Neural progenitor cell (in vitro differentiated cells): ENCODE measurements at places on chromosomes 12 and 14.
A peak's percentile ranks its signal among the peaks of the same experiment; 100 is the strongest.

DNA sequence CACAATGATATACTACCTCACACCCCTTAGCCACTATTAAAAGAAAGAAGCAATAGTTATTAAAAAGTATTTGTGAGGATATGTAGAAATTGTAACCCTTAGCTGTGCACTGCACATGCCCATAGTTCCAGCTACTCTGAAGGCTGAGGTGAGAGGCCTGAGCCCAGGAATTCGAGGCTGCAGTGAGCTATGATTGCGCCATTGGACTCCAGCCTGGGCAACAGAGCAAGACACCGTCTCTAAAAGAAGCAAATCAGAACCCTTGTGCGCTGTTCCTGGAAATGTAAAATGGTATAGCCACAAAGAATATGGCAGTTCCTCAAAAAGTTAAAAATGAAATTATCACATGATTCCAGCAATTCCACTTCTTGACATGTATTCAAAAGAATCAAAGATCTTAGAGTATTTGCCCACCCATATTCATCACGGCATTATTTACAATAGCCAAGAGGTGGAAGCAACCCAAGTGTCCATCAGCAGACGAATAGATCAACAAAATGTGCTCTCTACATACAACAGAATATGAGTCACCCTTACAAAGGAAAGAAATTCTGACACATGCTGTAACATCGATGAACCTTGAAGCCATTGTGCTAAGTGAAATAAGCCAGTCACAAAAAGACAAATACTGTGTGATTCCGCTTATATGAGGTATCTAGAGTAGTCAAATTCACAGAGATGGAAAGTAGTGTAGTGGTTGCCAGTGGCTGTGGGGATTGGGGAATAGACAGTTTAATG lies 23.7 kb upstream of the YLPM1 start:
- no peak for DNase-seq

GRCh38 chr12:228846-229200 lies 14.9 kb upstream of the SLC6A12 start:
- no peak for DNase-seq

DNA sequence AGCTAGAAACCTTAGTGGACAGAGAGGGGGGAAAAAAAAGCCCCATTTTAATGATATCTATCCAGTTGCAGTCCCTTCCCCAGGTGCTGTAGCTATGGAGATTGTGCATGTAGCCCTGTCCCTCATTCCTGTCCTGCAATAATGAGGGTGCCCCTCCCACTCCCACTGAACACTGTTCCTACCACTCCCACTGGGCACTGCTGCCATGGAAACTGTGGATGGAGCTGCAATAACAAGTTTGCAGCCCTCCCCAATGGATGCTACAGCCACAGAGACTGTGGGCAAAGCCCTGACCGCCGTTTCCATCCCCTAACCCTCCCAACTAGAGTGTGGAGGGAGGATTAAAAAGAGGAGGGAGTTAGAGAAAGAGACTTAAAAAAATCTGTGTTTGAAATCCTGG lies 238.3 kb downstream of the FUT8 start:
- DNase-seq = peak; percentile 10

GRCh38 chr12:80038062-80038560 lies 61.2 kb upstream of the OTOGL start:
- DNase-seq = no peak

- DNase-seq = peak; percentile 5
Measured at GRCh38 chr12:118035190-118036041, 18.9 kb downstream of the RFC5 start.
